ENCODE measurements at places on chromosomes 4 and X. TPM values are rescaled to one million over a fixed set of nuclear protein-coding genes. Genes with fewer than 3 reads are reported as not detected.
A peak's percentile ranks its signal among the peaks of the same experiment; 100 is the strongest.

DNA sequence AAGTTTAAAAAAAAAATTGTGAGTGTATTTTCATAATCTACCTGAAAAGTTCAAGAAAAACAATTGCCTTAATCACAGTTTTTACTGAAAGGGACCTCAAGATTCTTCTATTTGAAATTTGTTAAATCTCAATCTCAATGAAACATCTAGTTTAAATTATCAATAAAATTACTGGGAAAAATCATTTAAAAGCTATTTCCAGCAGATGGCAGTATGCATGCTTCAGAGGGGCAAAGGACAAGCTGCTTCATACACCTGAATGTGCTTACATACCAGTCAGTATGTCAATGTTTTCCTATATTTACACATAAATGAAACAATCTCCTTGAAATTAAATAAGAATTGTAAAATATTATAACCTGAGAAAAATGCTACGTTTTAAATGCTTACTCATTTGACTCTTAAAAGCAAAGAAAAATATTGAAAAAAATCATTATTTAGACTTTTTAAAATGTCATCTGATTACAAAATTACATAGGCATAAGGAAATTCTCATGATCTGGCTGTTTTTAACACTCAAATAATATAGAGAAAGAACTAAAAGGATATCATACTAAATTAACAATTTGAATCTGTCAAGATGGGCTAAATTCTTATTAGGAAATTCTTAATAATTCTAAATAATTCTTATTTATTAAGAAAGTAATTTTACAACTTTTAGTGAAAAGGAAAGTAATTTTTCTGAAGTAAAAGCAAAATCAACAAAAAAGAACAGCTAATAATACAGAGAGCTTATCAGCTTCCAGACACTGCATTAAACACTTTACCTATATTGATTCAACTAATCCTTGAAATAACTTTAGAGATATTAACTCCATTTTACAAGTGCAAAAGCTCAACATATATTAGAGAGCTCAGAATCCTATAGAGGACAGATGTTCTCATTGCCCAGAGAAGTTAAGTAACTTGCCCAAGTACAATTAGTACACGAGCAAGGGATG lies 242.1 kb downstream of the ADAMTS3 start:
- ATAC-seq = no peak

The TEC gene
- 6.3 TPM for total RNA-seq

- no peak for ATAC-seq
Measured at GRCh38 chr4:41104155-41104554, 110.2 kb downstream of the APBB2 start.

DNA sequence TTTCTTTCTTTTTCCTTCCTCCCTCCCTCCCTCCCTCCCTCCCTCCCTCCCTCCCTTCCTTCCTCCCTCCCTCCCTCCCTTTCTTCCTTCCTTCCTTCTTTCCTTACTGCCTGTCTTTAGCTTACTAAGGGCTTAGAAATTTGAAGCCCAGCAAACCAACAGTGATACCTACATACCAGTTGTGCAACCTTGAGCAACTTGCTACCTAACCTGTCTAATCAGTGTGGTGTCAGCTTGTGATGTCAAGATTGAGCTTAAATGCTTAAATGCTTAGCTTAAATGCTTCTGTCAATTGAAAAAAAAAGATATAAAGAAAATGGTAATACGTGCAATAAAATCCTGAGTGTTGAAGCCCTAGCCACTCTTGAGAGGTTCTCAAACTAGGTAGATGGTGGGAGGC lies 728.6 kb downstream of the TRIML1 start:
- peak; percentile 72 for ATAC-seq

The CNGA1 gene
- 7.2 TPM for total RNA-seq

The SRPK3 gene
- 0.12 TPM for total RNA-seq

GRCh38 chr4:145819853-145820181 lies 118.8 kb downstream of the ZNF827 start:
- ATAC-seq = no peak

- no peak for ATAC-seq
Measured at GRCh38 chr4:153513596-153513995, 47.4 kb downstream of the TMEM131L start.

DNA sequence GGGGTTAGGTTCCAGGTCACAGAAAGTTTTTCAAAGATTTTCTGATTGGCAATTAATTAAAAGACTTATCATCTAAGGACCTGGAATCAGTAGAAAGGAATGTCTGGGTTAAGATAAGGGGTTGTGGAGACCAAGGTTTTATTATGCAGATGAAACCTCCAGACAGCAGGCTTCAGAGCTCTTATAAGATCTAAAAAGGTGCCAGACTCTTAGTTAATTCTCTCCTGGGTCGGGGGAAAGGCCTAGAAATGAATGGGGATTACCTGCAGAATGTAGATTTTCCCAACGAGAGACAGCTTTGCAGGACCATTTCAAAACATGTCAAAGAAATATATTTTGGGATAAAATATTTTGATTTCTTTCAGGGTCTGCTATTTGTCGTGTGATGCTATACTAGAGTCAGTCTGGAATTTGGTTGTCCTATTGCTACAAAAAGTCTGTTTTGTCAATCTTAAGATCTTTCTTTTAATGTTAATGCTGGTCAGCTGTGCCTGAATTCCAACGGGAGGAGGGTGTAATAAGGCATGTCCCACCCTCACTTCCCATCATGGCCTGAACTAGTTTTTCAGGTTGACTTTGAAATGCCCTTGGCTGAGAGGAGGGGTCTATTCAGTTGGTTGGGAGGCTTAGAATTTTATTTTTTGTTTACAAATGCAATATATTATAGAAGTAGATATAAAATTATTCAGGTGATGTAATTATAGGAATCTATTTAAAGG lies 15.8 kb downstream of the EGF start:
- ATAC-seq = no peak

The CLGN gene
- total RNA-seq = 1.2 TPM

GRCh38 chr4:56657818-56658217 lies 23.3 kb downstream of the HOPX start:
- ATAC-seq = no peak

- ATAC-seq = peak; percentile 89
Measured at GRCh38 chr4:38128478-38129459, 168.6 kb downstream of the PTTG2 start.

DNA sequence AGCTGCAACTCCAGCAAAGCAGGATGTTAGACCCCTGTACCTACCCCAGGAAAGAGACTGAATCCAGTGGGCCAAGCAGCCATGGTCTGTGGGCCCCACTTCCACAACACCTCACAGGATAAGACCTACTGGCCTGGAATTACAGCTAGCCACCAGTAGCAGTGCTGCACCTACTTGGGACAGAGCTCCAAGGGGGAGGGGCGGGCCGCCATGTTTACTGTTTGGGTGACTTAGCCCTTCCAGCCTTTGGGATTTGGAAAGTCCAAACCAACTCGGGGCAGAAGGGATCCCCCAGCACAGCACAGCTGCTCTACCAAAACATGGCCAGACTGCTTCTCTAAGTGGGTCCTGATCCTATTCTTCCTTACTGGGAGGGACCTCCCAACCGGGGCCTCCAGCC lies 9.1 kb upstream of the TMSB15B start:
- no peak for ATAC-seq

The S100P gene
- 1,144 TPM for total RNA-seq

- no peak for ATAC-seq
Measured at GRCh38 chr4:110900213-110900769, 277.4 kb upstream of the PITX2 start.

The SAGE1 gene
- total RNA-seq = not detected

DNA sequence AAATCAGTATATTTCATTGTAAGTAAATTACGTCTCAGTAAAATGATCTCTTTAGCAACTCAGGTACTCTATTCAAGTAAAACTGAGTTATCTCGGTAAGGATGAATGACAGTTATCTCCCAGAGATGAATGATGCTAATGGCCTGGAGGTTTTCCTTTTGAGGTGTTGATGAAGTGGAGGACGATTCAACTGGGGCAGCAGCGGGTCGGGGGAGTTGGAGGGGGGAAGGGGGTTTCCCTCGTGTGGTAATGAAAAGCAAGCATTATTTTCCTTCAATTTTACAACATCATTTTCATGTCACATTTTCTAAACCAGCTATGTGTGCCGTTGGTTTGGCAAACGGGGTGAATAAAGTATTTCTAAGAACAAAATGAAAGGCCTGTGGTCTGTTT lies 92.4 kb upstream of the ATXN3L start:
- ATAC-seq = no peak

GRCh38 chr4:26896636-26897035 lies 36.0 kb downstream of the STIM2 start:
- ATAC-seq = no peak

- no peak for ATAC-seq
Measured at GRCh38 chr4:142347241-142347640, 498.9 kb downstream of the INPP4B start.

The NCAPG gene
- 13.3 TPM for total RNA-seq

GRCh38 chr4:88792268-88792781 lies 94.7 kb upstream of the NAP1L5 start:
- ATAC-seq = peak; percentile 90

GRCh38 chr4:151226004-151226932 lies 50.7 kb upstream of the PRSS48 start:
- peak; percentile 68 for ATAC-seq

DNA sequence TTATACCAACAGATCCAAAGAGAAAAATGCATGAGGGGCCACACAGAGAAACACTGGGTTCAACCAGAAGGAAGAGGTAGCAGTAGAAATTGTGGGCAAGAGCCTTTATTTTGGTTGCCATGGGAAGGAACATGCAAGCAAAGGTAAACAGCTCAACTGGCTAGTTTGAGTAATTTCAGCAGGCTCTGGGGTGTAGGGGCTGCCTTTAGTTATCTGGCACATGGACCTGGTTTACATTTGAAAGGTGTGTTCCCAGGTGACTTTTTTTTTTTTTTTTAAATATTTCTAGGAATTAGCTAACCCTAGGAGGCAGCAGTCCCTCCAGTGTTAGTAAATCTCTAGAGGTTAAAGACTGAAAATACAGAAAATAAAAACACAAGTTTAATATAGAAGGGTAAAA lies 481.9 kb downstream of the ACTRT1 start:
- ATAC-seq = no peak

DNA sequence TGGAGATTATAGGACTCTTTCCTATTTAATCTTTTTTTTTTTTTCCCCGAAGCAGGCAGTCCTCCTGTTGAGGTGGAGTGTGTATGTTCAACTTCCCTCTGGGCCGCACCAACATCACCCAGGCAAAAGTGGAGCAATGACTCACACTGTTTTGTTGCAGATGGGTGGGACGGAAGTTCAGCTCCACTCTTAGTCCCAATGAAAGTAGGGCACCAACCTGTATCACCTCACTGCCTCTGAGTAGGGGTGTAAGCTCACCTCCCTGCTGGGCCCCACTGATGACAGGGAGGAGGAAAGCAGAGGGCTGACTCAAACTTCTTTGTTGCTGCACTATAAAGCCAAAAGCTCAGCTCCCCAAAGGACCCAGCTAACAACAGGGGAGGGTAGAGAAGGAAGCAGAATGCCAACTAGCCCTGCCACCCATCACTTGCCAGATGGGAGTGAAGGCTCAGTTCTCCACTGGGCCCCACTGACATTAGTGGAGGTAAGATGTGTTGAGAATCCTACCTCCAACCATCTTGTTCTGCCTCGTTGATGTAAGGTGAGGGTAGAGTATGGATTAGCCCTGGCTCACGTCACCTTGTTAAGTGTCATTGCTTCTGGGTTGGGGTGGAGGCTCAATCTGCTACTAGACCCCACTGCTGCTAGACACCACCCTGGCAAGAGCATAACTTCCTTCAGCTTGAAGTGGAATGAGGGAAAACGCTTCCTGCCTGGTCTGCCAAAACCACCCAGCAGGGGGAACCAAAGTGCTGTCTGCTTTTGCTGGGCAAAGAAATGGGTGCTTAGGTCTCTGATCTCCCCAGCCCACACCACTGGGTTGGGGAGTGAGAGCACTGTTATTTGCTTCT lies 14.1 kb downstream of the RPS6KA3 start:
- ATAC-seq = peak; percentile 89

- ATAC-seq = no peak
Measured at GRCh38 chrX:137353404-137353803, 212.5 kb upstream of the ZIC3 start.

The NDST4 gene
- not detected for total RNA-seq

DNA sequence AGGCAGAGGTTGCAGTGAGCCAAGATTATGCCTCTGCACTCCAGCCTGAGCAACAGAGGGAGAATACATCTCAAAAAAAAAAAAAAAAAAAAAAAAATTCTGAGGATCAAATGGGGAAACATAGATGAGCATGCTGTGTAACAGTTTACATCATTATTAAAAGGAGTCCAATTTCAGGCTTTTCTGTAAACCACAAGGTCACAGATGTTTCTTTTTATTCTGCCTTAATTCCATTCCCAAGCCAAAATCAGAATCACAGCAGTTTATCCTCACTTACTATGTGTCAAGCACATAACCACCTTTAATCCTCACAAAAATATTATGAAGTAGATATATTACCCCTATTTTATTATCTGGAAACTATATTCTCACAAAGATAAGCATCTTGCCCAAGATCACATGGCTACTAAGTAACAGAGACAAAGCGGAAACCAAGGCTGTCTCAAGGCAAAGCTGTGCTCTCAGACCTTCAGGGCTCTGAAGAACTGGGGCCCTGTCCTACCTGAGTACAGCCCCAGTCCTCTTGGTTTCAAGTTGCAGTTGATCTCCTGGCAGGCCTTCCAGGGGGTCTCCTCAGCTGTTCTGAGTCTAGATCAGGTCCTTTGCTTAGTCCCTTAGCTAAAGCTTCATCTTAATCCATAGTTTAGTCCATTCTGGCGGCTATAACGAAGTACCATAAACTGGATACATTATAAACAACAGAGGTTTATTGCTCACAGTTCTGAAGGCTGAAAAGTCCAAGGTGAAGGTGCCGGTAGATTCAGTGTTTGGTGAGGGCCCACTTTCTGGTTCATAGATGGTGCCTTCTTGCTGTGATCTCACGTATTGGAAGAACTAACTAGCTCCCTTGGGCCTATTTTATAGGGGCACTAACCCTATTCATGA lies 141.3 kb downstream of the PALLD start:
- ATAC-seq = no peak

The UGT2B15 gene
- total RNA-seq = not detected

- no peak for ATAC-seq
Measured at GRCh38 chr4:105274504-105274903, 127.8 kb downstream of the TET2 start.

DNA sequence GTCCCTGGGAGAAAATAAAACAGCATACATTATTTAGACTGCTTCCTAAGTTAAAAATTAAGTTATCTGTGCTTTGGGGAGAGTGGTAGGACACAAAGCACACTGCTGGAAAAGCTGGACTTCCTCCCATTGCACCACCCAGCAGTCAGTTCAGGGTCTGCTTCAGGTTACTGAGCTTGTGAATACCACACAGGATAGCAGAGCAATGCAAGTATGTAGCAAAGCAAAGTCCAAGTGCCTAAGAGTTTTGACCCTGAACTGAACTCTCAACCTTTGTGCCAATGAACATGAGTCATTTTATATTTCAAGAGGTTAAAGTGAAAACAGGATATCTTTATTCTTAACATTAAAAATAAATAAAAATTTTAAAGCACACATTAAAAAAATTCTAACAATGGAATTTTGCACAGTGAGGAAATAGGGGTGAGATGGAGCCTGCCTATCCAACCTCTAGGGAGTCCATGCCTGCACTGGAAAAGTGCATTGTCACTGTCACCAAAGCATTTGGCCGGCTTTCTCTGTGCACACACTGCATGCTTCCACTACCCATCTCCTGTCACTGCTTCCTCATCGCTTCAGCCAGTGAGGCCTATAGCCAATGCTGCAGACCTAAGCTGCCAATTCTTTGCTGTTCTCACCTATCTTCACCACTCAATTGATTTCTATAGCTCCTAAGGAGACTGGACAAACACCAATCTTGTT lies 50.9 kb downstream of the ABCG2 start:
- peak; percentile 60 for ATAC-seq

The FMR1NB gene
- not detected for total RNA-seq

The SASH3 gene
- 1.6 TPM for total RNA-seq

GRCh38 chr4:86967798-86968197 lies 33.0 kb downstream of the AFF1 start:
- no peak for ATAC-seq
